Kidney epithelial cell (primary cell): ENCODE measurements at places on chromosomes 3 and 15.

DNA sequence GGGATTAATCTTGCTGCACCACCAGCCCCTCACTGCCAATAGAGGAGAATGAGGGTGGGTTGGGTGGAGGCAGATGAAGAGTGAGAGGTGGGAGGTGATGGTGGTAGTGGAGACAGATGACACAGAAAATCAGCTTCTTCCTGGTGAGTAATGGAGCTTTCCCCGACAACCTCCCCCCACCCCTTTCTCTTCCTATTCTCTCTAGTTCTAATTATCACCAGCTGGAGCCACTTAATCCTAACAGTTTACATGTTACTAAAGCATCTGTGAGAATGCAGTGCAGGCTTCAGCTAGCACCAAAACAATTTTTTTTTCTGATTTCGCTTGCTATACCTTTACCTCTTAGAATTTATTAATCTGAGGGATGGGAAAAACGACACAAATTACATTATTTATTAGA lies 116.1 kb upstream of the DNAJC19 start:
- no peak for DNase-seq

DNA sequence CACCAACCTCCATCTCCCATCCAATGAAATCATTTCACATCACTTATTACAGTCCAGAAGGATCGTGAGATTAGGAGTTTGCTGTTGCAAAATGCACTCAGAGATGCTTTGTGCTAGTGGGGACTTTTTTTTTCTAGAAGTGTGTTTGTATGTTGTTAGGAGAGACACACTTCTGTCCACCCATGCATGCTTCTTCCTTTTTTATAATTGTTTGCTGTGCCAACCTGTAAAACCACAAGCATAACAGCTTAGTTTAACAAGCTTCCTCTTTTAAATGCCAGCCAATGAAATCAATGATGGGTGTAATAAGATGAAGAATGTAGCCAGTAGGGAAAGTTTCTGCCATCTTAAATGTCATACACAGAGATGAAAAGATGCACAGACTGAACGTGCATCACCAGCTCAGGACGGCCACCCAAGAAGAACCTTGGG lies 305.6 kb upstream of the STT3B start:
- DNase-seq = no peak

GRCh38 chr3:14570864-14571263 lies 30.7 kb upstream of the GRIP2 start:
- DNase-seq = no peak

DNA sequence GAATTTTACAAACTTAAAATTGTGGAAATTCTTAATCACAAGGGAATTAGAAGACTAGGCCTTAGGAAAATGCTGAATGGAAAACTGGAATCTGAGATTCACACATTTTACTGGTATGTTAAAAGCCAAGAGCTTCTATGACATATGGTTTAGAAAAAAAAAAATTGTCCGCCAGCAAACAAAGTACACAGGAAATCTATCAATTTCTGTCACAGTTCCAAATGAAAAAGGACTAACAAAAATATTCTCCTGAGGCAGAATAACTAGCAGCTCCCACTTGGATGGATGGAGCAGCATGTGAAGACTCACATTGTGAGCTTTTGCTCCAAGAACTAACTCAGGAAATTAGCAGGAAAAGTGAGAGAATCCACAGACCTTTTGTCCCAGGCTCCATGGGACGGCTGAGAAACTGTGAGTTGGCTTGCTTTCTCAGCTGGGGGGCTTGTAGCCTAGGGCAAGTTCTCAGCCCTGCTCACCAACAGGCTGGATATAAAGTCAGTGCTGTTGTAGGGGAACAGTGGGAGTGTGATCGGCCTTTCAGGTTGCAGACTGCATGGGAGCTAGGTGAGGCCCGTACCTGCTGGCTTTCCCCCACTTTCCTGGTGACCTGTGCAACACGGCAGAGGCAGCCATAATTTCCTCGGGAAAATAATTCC lies 731.1 kb upstream of the SGO1 start:
- no peak for DNase-seq

DNA sequence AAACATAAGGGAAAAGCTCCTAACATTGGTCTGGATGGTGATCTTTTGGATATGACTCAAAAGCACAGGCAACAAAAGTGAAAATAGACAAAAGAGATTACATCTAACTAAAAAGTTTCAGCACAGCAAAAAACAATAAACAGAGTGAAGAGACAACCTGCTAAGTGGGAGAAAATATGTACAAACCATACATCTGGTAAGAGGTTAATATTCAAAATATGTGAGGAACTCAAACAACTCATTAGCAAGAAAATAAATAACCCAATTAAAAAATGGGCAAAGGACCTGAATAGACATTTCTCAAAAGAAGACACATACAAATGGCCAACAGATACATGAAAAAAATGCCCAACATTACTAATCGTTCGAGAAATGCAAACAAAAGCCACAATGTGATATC lies 19.0 kb upstream of the NR1I2 start:
- DNase-seq = no peak

GRCh38 chr3:98839846-98840245 lies 61.6 kb downstream of the DCBLD2 start:
- DNase-seq = no peak

GRCh38 chr3:7144697-7145308 lies 283.9 kb downstream of the GRM7 start:
- no peak for DNase-seq

DNA sequence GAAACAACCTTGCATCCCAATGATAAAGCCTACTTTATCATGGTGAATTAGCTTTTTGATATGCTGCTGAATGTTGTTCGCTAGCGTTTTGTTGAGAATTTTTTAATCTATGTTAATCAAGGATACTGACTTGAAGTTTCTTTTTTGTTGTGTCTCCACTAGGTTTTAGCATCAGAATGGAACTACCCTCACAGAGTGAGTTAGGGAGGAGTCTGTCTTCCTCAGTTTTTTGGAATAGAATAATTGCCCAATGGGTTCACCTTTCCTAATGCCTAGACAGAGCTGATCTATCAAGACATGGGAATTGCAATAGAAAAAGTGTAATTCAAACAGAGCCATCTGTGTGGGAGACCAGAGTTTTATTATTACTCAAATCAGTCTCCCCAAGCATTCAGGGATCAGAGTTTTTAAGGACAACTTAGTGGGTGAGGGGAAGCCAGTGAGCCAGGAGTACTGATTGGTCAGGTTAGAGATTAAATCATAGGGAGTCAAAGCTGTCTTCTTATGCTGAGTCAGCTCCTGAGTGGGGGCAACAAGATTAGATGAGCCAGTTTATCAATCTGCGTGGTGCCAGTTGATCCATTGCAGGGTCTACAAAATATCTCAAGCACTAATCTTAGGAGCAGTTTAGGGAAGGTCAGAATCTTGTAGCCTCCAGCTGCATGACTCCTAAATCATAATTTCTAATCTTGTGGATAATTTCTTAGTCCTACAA lies 237.4 kb upstream of the PPP2R3A start:
- DNase-seq = no peak

- no peak for DNase-seq
These were observed 44.6 kb downstream of the TLE3 start for GRCh38 chr15:70053001-70053715.

DNA sequence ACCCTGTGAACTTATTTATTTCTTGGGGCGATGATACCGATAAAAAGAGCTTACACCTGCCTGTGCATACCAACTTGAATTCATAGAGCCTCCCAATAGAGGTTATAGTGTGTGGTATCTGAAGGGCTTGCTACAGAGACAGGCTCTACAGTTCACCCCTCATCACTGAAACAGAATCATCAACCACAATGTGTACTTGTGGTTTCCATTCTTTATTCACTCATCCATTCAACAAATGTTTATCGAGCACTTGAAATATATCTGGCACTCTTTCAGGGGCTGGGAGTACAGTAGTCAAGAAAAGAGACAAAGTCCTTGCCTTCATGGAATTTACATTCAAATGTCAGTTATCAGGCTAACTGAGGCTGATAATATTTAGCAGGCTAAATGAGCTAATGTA lies 134.4 kb upstream of the SKOR1 start:
- DNase-seq = peak; percentile 47

- DNase-seq = no peak
These were observed 13.3 kb downstream of the EIF3J start for GRCh38 chr15:44550256-44550655.

DNA sequence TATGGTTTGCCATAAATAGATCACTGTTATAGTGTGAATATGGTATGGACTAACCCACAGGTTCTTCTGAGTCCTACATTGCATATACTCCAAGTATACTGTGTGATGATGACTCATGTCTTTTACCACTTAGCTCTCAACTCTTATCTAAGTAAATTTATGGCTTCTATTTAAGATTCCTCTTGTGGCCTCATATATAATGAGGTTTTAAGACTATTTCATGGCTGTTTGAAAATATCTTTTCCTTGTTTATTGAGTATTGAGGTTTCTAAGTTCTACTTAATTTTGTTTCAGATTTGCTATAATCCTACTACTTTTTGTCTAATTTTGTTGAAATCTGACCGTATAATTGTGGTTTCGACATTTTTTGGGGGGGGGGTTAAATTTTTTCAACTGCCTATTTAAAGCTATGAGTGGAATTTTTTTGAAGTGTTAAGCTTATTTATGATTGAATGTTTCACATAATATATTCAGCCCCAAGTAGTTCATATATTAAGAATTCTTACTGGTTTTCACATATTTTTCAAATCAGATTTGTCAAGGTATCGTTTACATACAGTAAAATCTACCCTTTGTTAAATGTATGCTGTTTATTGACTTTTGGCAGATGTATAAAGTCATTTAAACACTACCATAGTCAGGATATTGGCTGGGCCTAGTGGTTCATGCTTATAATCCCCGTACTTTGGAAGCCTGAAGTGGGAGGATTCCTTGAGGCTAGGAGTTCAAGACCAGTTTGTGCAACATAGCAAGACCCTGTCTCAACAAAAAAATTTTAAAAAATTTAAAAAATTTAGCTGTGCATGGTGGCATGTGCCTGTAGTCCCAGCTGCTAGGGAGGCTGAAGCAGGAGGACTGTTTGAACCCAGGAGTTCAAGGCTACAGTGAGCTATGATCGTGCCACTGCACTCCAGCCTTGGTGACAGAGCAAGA lies 11.7 kb downstream of the SLC25A36 start:
- peak; percentile 9 for DNase-seq

DNA sequence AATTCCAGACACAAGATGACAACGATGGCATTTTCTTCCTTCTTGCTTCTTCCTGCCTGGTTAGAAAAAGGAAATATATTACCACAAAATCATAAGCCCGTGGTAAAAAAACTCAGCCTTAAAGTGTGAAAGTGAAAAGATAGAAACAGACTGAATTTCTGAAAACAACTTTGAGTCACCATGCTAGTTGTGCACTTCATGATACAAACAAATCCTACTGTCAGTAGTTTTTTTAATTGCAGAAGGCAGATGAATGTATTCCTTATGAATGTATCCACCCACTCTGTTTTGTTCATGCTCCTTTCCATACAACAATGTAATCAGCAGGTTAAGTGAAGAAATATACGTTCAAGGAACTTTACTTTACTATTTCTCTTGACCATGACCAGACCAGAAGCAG lies 1144.7 kb downstream of the OTOL1 start:
- DNase-seq = no peak

- DNase-seq = no peak
These were observed 1.2 kb downstream of the TNFAIP8L3 start for GRCh38 chr15:51093488-51093838.

GRCh38 chr3:52303811-52304210 lies 12.3 kb upstream of the DNAH1 start:
- DNase-seq = no peak

DNA sequence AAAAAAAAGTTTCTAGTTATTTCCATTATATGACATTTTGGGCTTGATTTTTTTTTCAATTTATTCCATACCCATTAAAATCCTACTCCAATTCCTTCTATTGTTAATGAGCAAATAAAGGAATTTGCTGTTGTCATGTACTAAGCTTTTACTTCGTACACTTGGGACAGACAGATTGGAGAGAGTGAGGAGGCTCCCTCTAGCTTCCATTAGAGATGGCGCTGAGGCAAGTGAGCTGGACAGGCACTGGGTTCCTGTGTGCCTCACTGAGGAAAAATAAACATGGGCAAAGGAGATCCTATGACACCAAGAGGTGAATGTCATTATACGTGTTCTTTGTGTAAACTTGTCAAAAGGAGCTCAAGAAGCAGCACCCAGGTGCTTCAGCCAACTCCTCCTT lies 441.1 kb upstream of the MDFIC2 start:
- no peak for DNase-seq

DNA sequence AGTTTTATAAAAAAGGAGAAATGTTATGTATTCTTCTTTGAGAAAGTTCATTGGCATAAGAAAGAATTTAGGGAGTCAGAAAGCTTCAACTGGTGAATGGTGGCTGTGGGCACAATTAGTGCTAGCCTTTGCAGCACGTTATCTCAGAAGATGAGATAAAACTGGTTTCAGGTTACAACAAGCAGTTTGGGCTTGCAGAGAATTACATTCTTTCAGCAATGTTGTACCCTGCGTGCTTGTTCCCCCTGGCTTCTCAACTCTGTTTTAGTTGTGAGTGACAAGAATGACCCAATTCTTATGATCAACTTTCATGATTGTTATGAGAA lies 31.6 kb upstream of the ACP3 start:
- no peak for DNase-seq

DNA sequence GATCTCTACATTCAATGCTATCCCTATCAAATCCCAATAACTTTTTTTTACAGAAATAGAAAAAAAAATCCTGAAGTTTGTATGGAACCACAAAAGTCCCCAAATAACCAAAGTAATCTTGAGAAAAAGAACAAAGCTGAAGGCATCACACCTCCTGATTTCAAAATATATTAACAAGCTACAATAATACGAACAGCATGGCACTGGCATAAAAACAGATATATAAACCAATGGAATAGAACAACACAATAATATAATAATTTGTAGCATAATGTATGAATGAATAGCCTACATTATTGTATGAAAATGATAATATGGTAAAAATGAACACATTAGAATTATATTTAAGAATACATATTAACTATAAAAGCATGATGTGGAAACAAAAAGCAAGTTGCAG lies 76.7 kb upstream of the TMC3 start:
- DNase-seq = no peak

DNA sequence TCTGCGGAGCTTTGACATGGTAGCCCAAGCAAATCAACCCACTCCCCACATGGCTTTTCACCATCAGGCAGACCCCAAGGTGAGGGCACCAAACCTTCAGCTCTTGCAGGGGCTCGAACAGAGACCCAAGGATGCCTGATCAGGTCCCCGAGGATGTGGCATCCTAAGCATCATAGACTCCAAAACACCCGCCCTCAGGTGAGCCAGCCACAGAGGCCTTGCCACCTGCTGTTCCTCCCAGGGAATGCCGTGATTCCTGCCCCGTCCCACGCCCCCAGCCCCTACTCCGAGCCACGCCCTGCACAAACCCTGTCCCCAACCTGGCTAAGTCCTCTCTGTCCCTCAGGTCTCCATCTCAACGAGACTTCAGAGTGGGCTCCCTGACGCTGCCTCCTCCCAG lies 34.7 kb upstream of the SLC41A3 start:
- no peak for DNase-seq

DNA sequence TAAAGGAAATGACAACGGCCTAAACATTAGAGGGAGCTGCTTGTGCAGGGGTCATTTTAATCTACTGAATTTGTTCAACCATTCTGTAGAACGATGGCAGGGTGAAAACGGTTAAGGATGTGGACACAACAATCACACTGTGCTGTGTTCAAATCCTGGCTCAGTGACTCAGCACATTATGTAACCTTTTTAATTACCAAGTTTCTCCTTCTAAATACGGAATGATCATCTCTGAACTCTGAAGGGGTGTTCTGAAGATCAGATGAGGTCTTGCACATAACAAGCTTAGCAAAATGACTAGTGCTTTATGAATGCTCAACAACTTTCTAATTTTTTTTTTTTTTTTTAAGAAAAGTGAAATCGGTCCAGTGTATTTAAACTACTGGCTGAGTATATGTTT lies 592.8 kb downstream of the FOXP1 start:
- DNase-seq = no peak
